Neural crest cell (in vitro differentiated cells): ENCODE measurements at places on chromosomes 5 and 9. TPM values are rescaled to one million over a fixed set of nuclear protein-coding genes. Genes with fewer than 3 reads are reported as not detected.
A peak's percentile ranks its signal among the peaks of the same experiment; 100 is the strongest.

DNA sequence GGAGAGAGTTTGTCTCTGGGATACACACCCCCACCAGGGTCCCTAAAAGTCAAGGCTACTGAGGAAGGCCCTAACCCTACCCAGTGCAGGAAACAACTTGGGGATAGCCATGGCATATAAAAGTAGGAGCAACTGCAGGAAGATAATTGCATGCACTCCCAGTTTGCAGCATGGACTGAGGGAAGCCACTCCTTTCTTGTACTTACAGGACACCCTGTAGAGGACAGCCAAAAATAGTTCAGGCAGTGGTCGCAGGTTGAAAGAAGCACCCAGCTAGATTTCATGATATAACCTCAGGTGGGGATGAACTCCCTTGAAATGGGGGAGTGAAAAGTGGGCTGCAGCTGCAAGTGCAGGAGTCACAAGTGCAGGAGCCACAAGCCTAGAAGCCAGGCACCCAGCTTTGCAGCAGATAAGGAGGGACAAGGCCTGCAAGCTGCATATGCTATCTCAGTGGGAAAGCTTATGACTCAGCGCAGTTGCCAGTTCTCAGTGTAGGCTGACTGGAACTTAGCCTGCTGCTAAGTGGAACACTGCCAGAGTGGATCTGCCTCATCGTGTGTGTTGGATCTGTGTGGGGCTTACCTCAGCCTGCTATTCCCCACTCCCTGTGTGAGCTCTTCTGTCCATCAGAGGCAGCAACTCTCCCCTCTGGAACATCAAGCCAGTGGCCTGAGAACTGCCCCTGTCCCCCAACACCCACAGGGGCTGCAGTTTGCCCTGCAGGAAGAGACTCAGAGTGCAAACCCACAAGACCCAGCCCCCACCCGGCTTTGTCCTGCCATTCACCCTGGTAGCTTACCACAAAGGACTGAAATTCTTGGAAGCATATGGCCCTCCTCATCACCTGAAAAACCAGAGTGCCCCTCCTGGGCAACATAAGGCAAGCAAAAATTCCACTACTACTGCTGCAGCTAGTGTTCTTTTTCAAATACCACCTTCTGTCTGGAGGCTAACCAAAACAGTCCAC is 42.7 kb downstream of the CYLC2 start:
- no peak overlapping the region for H3K27ac ChIP-seq
- H3K4me1 ChIP-seq: no peaks in the 10 kb centered on the region
- DNase-seq: no peak
- no peak overlapping the region for H3K4me3 ChIP-seq
- H3K27me3 ChIP-seq: no peaks in the 10 kb centered on the region
- H3K36me3 ChIP-seq: no peaks in the 10 kb centered on the region

DNA sequence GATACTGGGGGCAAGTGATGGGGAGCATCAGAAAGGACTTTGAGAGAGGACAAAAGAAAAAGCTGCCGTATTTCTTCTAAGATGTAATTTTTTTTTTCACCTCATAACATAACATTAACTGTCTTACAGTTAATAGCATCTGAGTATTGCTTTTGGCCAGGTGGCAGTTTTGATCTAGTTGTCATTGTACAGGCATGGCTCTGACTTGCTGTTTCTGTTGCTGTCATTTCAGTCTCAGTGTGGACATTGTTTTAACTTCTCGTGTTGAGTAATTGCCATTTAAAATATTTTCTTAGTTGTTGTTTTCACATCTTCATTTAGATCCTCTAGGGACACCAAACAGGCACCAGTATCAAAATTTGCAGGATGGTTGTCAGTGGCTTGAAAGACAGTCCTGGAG is 12.4 kb downstream of the SMAD5 start:
- H3K4me3 ChIP-seq: no peak overlapping the region
- peaks cover 12% of the 10 kb centered on the region for H3K4me1 ChIP-seq
- no peak overlapping the region for H3K27ac ChIP-seq
- DNase-seq: no peak

DNA sequence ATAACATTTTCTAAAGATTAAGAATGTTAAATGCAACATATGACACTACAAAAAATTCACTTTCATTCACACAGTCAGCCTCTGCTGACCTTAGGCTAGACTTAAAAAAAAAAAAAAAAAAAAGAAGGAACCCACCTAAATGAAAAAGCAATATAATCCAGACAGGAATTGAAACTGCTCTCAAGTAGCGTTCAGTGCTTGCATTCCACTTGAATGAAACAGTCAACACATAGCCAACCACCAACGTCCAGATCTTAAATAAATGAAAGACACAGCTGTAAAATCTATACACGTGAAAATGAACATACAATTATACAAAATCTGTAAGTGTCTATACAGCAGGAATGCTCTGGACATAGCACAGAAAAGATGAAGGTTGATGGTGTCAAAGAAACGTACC is 11.4 kb downstream of the TMEM245 start:
- no peak overlapping the region for H3K4me3 ChIP-seq
- no peaks in the 10 kb centered on the region for H3K27me3 ChIP-seq
- DNase-seq: no peak

- DNase-seq: no peak
- H3K4me1 ChIP-seq: no peaks in the 10 kb centered on the region
- no peaks in the 10 kb centered on the region for H3K36me3 ChIP-seq
- no peak overlapping the region for H3K4me3 ChIP-seq
Measured at GRCh38 chr5:143801252-143801939, 10.6 kb upstream of the HMHB1 start.

- no peaks in the 10 kb centered on the region for H3K36me3 ChIP-seq
- no peak overlapping the region for H3K27ac ChIP-seq
- no peaks in the 10 kb centered on the region for H3K4me1 ChIP-seq
Measured at GRCh38 chr9:126962336-126962735, 47.8 kb downstream of the RALGPS1 start.

- H3K4me1 ChIP-seq: peaks cover 6% of the 10 kb centered on the region
- H3K27me3 ChIP-seq: no peaks in the 10 kb centered on the region
- H3K4me3 ChIP-seq: no peak overlapping the region
- H3K36me3 ChIP-seq: no peaks in the 10 kb centered on the region
- DNase-seq: no peak
Measured at GRCh38 chr9:111959468-111960359, 63.1 kb downstream of the UGCG start.

GRCh38 chr9:82499337-82499736 is 510.8 kb downstream of the SPATA31D1 start:
- no peak for DNase-seq
- no peak overlapping the region for H3K27ac ChIP-seq
- no peaks in the 10 kb centered on the region for H3K4me1 ChIP-seq
- peaks cover 4% of the 10 kb centered on the region for H3K36me3 ChIP-seq
- H3K27me3 ChIP-seq: no peaks in the 10 kb centered on the region

DNA sequence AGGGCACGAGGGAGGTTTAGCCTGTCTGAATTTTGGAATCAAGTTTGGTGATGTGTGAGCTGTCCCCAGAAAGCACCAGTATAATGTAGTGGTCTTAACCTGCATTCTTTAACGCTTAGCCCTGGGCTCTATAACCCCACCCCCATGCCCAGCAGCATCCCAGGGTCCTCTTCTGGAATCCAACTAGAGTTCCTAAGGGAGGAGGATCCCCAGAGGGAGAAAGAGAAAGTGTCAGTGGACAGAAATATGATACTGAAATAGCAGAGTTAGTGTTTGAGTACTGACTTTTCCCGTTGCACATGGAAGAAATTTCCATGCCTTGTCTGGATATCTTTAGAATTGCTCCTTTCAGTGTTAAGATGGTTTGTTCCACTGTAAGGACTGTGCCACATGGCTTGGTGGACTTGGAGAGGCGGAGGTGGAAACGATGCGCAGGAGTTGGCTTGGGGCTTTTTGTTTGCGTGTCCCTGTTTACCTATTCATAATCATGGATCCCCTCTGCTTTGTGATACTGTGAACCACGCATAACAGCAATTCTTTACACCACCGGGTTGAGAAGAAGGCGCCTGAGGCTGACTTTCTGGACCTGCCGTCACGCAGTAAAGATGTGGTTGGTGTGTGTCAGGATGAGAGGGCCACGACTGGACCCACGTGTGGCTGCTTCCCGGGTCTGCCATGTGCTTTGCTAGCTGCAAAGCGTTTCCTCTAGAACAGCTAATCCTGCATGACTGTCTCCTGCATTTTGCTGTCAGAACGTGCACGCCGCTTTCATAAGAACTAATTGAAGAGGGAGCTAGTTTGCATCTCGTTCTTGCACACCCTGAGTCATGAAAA is 142.3 kb downstream of the SMARCA2 start:
- peak overlapping the region; percentile 88 for H3K4me3 ChIP-seq
- DNase-seq: no peak
- H3K27me3 ChIP-seq: no peaks in the 10 kb centered on the region
- H3K4me1 ChIP-seq: peaks cover 68% of the 10 kb centered on the region

DNA sequence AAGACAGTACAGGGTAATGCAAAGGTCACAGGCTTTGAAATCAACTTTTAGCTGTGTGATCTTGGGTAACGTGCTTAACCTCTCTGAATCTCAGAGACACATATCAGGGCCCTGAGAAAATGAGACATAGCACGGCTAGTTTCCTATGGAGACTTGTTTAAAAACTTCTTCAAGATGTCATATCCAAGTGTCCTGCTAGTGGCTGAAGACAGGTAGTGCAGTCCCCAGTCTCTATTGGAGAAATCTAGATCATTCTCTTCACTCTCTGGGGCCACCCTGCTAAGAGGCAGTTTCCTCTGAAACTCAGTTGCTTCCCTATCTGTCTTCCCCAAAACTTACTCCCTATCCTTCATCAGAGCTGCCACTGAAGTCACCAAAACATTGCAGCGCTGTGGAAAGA is 30.3 kb upstream of the GRXCR2 start:
- H3K27me3 ChIP-seq: no peaks in the 10 kb centered on the region
- DNase-seq: no peak
- peaks cover 3% of the 10 kb centered on the region for H3K36me3 ChIP-seq
- H3K4me1 ChIP-seq: no peaks in the 10 kb centered on the region

DNA sequence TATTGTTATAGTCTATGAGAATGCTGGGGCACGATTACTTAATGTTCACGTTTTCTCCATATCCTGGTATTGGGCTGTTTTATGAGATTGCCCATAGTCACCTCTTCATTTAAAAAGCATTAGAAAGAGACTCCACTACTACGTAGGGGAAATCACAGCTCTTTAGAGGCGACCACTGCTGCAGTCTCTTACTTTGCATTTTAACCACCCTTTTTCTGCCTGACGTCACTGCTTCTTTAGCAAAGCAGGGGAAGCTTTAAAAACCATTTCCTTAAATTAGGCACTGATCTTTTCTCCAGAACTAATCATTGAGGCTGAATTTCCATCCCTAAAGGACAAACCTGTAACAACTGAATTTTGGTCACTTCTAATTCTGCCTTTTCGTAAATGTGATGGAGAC is 38.9 kb downstream of the ZNF608 start:
- peaks cover 5% of the 10 kb centered on the region for H3K36me3 ChIP-seq
- peaks cover 97% of the 10 kb centered on the region for H3K4me1 ChIP-seq
- DNase-seq: no peak
- peak overlapping the region; percentile 72 for H3K4me3 ChIP-seq
- H3K27me3 ChIP-seq: no peaks in the 10 kb centered on the region

- no peak for DNase-seq
- no peaks in the 10 kb centered on the region for H3K27me3 ChIP-seq
- no peak overlapping the region for H3K4me3 ChIP-seq
- peaks cover 24% of the 10 kb centered on the region for H3K36me3 ChIP-seq
- H3K4me1 ChIP-seq: no peaks in the 10 kb centered on the region
Measured at GRCh38 chr5:150044712-150045111, 41.6 kb downstream of the CSF1R start.

DNA sequence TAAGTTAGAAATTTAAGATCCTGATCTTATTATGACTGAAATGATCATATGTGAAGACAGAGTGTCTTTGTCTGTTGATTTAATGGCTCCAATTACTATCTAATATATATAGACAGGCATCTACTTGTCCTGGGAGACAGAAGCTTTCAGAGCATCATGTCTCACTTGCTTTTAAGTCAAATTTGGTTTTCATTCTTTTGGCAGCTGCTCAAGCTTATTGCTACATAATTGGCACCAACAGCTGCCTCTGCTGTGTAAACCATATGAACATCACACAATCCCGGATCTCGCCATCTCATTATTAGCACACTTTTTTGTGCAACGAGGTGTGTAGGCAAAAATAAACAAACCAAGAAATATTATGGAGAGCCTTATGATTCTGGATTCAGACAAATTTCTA is 1717.9 kb downstream of the EFNA5 start:
- no peaks in the 10 kb centered on the region for H3K27me3 ChIP-seq
- DNase-seq: no peak
- H3K4me3 ChIP-seq: no peak overlapping the region
- no peaks in the 10 kb centered on the region for H3K4me1 ChIP-seq
- no peak overlapping the region for H3K27ac ChIP-seq

- H3K4me3 ChIP-seq: no peak overlapping the region
- H3K27me3 ChIP-seq: no peaks in the 10 kb centered on the region
- no peaks in the 10 kb centered on the region for H3K36me3 ChIP-seq
- H3K4me1 ChIP-seq: peaks cover 24% of the 10 kb centered on the region
- H3K27ac ChIP-seq: no peak overlapping the region
Measured at GRCh38 chr5:110251366-110251765, 475.1 kb downstream of the TMEM232 start.

The PRLR gene
- total RNA-seq: 0.58 and 0.64 TPM in 2 replicates

The OR1Q1 gene
- not detected in 2 replicates for total RNA-seq
